CD14-positive monocyte (primary cell): ENCODE measurements at places on chromosomes 2 and 18.

GRCh38 chr2:72539071-72539552 lies 286.7 kb downstream of the EXOC6B start:
- DNase-seq, result no peak

DNA sequence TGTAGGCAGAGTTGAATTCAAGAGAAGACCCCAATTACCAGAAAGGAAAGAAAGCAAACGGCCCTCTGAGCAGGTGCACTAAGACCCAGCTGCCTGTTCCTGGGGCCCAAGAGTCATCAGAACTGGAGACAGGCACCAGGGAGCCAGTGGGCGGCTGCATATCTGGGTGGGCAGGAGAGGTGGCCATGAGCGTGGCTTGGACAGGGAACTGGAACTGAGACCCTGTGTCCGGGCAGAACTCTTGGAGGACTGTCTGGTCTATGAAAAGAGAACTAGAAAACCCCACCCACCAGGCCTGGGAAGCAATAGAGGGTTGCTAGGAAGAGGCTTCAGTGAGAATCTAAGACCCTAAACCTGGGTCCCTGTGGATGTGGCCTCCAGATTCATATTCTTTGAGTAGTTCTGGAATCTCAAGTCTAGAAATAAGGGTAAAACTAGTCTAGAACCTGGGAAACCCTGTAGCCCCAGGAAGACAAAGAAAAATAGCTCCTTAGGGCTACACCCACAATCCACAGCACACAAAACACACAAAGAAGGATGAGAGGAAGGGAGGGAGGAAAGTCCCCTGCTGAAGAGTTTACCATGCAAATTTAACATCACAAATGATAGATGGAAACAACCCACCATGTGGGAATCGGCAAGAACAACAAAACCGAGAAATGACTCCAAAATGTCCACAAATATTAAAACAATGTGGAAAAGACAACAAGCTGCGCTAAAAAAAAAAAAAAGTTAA lies 147.0 kb downstream of the HDAC4 start:
- DNase-seq, result peak; percentile 37

GRCh38 chr2:7887441-7887840 lies 794.4 kb upstream of the ID2 start:
- no peak for DNase-seq

- no peak for DNase-seq
Observed at GRCh38 chr18:38263066-38263465, 697.5 kb upstream of the CELF4 start.

DNA sequence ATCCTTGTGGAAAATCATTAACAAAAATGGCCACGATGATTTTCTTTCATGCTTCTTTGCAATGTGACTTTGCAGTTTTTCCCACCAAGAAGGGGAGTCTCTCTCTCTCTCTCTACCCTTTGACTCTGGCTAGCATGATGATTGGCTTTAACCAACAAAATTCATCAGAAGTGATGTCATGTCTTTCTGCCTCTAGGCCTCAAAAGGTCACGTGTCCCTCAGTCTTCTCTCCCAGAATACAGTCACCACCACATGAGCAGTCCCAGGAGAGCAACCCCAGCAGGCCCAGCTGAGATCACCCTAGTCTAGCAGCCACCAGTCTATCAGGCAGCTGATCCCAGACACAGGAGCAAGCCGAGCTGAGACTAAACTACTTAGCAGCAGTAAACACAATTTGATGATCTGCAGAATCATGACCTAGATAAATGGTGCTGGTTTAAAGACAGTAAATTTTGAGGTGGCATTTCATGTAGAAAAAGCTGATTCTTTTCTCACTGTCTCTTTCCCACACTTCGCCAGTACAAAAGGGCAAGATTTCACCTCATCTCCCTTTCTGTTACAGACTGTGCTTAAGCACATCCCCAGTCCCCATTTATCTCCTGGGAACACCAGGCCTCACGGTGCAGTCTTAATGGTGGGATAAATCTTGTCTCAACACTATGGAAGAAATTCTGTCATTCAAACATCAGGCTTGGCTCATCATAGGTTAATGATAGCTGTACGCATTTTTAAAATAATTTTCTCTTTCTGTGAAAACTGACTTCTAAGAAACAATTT lies 132.7 kb downstream of the SCG2 start:
- DNase-seq, result no peak

- no peak for DNase-seq
Observed at GRCh38 chr2:176574484-176575236, 305.4 kb downstream of the MTX2 start.

- no peak for DNase-seq
Observed at GRCh38 chr2:568639-569235, 108.5 kb downstream of the TMEM18 start.

DNA sequence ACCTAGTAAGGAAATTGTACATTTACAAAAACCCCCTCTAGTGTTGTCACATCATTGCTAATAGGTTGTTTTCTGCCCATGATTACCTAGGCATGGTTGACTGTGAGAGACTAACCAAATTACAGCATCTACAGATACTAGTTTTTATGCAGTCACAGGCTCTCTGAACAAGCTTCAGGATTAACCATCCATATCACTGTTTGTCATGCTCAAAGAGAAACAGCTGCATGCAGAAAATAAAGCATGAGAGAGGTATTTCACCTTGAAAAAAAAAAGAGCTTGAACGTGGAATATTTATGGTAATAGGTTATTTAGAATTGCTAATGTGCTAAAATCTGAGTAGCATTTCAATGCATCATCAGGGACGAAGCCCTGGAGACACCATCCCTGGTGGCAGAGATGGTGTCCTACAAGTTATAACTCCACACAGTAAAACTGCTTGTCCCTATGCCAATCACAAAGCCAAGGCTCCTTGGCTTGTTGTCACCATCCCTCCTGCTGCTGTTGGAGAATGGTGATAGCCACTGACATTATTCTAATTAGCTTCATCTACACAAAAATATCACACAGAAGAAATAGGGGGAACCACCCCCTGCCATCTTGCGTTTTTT lies 5.4 kb downstream of the NEB start:
- DNase-seq, result no peak

GRCh38 chr18:9130806-9131205 lies 5.8 kb upstream of the ANKRD12 start:
- DNase-seq, result no peak

DNA sequence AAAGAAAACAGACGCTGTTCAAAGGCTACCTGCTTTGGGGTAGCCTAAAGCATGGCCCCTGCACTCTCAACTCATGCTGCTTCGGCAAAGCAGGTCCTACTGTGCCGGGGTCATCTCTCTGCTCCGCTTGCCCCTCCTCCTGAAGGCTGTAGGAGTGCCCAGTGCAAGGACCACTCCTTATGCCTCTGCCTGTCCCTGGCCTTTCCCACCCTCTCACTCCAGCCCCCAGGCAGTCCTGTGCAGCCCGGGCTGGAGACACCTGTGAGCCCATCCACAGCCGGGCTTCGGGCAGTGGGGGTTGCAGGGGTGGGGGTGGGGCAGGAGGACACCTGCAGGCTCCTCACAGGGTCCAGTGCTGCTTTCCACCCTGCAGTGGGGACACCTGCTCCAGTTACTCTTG lies 69.1 kb downstream of the ACKR3 start:
- DNase-seq, result no peak

DNA sequence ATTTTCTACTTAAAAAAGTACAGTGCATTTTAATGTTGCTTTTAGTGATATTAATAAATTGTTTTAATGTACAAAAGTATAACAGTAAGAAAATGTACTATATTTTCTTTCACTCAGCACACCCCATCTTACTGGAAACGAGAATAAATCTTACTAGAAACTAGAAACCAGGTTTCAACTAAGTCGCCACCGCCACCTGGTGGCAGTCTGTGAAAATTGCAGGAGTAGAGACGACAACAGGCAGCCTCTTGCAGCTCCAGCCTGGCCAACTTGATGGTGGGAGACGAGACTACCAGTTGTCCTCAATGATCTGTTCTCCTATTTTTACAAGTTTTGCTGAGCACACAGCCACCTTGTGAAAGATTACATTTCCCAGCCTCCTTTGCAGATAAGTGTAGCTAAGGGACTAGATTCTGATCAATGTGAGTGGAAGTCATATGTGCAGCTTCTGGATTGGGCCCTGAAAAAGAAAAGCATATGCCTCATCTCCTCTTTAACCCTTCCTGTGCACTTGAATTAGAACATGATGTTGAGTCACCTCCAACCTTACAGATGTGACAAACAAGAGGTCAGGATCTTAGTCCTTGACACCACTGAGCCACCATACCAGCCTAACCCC lies 8.7 kb downstream of the OTOF start:
- peak; percentile 60 for DNase-seq

DNA sequence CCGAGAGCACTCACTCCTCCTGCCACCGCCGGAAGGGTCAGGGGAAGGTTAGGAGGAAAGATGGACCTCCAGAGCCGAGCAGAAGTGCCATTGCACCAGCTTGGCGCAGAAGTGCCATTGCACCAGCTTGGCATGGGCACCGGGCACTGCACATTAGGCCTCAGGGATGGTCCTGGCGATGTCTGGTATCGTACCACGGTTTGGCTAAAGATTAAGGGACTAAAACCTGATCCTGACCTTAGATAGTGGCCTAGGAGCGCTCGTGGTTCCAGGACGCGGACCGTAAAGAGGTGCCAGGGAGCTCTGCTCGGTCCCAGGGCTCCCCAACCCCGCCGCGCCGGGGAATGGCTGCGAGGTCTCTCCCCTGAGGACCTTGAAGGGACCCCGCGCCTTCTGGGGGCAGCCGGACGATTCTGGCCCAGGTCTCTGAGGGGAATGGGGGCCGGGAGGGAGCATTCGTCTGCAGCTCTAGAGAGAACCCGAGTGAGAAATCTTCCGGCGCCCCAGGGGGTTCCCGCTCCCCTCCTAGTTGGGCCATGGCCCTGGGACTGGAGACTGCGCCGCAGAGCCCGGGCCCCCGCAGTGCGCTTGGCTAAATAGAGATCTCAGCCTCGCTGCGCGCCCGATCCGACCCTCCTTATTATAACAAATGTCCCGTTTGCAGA lies 1.8 kb downstream of the PAX8 start:
- DNase-seq, result no peak

- no peak for DNase-seq
Observed at GRCh38 chr2:44959855-44960254, 18.4 kb downstream of the SIX3 start.

- no peak for DNase-seq
Observed at GRCh38 chr2:240351826-240352426, 83.5 kb upstream of the GPC1 start.

DNA sequence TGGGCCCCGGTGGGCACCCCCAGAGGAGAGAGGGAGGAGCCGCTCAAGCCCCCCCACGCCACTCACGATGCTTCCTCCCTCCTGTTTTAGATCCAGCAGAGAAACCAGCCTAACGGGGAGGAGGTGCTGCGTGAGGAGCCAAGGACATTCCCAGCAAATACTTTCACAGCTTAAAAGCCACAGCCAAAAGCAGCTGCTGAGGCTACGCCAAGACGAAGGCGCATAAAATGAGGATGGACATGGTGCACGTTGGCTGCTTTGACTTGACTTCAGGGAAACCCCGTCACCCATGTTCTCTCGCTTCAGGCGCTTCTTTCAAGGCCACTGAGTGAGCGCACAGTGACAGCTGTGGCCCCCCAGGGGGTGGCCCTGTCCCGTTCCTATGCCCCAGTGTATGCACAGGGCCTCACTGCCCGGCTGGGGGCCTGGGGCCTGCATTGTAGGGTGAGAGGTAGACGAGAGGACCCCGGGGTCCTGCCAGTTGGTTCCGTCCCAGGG lies 72.1 kb upstream of the PXDN start:
- DNase-seq, result no peak

DNA sequence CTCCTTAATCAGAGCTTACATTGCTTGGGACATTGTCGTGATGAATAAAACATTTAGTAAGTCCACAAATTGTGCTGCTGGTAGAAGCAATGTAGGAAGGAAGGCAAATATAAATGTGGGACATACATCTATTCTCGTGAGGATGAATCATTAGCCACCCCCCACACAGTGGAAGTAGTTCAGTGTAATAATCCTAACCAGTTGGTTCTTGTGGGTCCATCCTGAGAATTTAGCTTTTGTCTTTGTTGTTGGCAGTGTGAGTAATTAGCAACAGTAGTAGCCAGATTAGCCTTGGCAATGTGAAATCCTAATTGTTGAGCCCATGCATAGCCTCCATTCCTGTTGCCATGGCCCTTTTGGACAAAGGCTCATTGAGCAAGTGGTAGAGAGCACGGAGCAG lies 532.1 kb downstream of the FBXO15 start:
- no peak for DNase-seq

GRCh38 chr2:3635171-3635974 lies 22.6 kb upstream of the ALLC start:
- DNase-seq, result no peak

GRCh38 chr2:171318463-171318934 lies 115.3 kb downstream of the METTL8 start:
- DNase-seq, result no peak

- DNase-seq, result peak; percentile 35
Observed at GRCh38 chr2:101951296-101951695, 40.5 kb upstream of the IL1R2 start.

- DNase-seq, result no peak
Observed at GRCh38 chr2:19611491-19612332, 253.3 kb upstream of the OSR1 start.

GRCh38 chr2:216116418-216116817 lies 7.3 kb downstream of the XRCC5 start:
- no peak for DNase-seq

DNA sequence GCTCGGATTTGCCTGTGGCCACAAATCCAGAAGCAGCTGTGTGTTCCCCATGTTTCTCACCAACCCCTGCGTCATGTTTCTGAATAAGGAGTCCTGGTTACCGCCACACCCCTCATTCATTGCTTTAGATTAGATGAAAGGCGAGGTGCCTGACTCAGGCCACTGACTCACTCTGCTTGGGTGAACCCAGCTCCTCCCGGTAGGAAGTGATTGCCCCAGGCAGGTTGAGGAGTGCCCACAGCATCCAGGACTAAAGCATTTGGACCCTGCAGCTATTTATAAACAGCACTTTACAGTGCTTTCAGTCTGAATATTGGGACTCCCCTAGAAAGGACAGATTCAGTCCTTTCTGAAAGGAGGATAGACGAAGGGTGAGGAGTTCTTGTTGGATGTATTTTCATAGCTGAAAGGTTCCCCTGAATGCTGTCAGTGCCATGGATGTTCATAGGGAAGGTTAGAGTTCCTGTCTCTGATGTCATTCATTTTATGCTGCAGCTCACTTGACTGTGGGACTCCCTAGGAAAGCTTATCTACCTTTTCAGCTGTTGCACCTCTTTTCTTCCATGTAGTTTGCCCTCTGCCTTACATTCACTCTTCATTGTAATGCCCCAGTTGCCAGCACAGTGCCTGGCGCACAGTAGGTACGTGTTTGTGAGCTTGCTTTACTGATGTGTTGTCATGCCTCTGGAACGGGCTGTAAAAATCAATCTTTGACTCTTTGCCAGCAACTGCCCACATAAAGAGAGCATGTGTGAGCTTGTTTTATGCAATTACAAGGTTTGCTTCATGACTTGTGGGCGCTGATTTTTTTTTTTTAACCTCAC lies 14.9 kb downstream of the ITGA6 start:
- DNase-seq, result no peak

- DNase-seq, result no peak
Observed at GRCh38 chr2:46266134-46266533, 31.1 kb upstream of the EPAS1 start.
